ENCODE measurements at places on chromosomes 16 and 17. TPM values are rescaled to one million over a fixed set of nuclear protein-coding genes. Genes with fewer than 3 reads are reported as not detected.

- no peak for DNase-seq
Observed at GRCh38 chr16:88744577-88745521, 38.5 kb downstream of the CTU2 start.

The PRSS27 gene
- 0.52 TPM for total RNA-seq

DNA sequence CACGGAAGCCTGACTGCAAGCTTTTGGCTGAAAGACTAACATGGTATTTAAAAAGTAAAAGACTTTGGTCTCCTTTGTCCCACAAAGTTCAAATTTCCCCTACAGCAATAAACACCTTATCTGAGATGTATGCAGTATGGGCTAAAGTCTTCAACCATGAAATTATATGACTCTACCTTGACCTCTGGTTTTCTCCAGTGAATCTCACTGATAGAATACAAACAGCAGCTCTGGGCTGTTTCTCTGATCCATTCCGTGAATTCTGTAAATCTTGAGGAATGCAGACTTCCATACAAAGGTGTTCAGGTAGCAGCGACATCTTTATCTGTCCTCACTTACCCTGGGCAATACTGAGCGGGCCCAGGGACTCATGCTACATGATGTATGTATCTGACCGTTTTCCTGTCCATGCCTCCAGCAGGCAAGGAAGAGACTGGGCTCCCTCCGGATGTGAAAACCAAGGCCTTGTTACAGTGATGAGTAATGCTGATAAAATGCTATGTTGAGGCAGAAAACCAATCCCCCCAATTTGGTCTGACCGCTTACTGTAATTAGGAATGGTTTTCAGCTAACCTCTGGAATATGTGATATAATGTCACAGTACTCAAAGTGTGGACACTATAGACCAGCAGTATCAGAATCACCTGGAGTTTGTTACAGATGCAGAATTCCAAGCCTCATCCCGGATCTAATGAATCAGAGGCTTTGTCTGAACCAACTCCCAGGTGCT, 589.8 kb downstream of the HS3ST4 start:
- DNase-seq, result no peak

DNA sequence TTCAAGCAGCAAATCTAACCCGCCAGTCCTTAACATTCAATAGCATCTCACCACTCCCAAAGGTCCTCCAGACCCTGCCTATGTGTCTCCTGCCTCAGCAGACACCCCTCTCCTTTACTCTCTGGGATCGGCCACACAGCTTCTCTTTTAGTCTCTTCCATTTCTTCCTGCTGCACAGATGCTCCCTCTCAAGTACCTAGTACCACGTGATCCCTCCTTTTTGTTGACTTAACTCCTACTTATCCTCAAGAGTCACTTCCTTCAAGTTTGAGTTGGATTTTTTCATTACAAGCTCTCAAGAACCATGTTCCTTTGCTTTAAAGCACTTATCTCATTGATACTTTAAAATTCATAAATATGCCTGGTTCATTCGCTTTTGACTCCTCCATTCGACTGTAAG, 24.9 kb downstream of the AMFR start:
- DNase-seq, result no peak

GRCh38 chr17:7497228-7497627, 13.1 kb downstream of the POLR2A start:
- no peak for DNase-seq

DNA sequence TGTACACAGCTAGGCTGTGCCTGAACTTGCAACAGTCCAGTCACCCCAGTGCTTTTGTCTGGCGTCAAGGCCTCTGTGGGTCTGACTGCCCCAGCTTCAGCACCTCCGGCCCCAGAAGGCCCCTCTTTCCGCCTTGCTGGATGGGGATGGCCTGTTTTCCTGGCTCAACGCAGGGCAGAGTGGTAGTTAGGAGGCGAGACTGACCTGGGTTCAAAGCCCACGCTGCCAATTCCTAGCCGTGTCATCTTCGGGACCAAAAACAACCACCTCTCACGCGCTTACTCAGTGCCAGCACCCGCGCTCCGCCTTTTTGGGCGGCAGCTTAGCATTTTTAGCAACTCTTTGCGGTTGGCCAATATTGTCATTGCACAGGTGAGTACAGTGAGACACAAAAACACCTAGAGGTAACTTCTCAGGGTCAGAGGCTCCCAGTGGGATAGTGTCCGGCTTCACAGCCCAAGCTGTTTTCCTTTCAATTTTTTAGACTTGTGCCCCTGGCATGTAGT, 4.6 kb downstream of the MYBBP1A start:
- DNase-seq, result no peak

DNA sequence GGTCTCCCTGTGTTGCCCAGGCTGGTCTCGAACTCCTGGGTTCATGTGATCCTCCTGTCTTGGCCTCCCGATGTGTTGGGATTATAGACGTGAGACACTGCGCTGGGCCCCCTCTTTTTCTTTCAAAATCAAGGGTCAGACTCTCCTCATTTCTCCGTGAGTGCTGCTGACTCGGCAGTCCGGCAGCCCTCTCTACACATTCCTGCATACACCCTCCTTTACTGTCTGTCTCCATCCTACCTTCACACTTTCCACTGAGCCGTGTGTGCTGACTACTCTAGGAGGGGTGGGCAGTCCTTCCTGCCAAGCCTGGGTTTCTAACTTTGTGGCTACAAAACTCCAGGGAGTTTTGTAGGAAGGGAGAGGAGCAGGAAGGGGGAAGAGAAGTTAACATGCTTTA, 195.2 kb downstream of the PARN start:
- DNase-seq, result no peak

DNA sequence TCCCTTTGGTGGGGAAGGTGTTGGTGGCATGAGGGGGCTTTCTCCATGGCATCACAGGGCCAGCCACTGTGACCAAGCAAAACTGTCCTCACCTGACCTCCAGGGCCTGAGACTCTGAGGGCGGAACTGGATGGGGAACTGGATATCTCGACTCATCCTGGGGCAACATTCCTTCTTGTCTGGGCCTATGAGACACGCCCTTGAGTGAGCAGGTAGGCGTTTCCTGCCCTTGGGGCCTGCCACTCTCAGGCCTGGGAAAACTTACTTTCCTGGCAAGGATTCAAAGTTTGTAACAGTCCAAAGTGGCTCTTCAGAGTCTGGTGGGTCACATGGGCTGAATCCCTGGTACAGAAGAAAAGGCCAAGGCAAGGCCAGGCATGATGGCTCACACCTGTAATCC, 9.6 kb downstream of the MT1X start:
- peak; percentile 59 for DNase-seq

DNA sequence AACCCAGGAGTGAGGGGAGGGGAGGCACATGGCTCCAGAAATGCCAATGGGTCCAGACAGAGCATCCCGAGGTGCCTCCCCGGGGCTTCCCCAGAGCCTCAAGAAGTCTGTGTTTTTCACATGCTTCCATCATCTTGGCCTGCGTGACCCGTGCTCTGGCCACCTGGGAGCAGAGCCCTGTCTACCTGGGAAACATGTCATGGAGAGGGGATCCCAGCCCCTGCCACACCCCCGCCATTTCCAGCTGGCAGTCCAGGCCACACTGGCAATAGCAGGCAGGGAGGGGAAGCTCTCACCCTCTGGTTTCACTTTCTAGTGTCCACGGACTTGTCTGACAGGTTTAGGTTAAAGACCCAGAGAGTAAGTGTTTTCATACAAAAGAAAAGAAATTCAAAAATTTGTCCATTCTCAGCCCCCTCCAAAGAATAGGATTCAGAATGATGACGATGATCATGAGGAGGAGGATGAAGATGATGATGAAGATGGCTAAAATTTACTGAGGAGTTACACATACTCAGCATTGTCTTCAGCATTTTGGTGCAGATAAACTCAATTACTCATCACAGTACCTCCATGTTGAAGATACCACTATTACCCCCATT, 9.0 kb downstream of the SMIM5 start:
- peak; percentile 50 for DNase-seq

The SCRN2 gene
- 35.4 TPM for total RNA-seq

GRCh38 chr16:71855937-71856662, 10.3 kb downstream of the ATXN1L start:
- no peak for DNase-seq

The FOXF1 gene
- total RNA-seq, result 31.0 TPM

DNA sequence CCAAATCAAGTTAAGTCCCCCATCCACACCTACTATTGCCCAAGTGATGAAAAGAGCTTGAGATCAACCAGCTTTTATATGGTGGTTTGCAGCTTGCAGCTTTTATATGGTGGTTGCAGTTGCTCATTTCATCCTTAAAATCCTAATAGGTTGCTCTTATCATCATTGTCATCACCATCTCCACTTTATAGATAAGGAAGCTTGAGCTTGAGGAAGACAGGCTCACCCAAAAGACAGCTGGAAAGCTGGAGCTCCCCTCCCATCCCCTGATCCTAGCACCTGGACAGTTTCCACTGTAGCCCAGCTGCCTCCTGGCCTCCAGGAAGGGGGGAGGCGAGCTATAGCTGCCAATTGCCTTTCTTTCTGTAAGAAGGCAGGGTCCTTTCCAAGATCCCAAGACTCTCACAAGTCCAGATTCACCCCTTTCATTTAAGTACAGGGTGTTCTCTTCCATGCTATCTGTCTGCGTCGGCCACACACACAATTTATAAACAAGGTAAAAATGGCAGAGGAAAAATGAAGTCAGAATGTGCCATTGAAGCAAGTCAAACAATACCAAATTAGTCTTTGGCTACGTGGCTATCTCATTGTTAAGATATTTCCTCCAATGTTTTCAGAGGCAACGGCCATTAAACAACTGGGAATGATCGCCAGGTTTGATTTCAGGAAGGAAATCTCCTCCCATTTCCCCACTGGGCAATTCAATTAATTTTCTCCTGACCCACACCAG, 63.3 kb downstream of the PECAM1 start:
- DNase-seq, result no peak

- DNase-seq, result no peak
Observed at GRCh38 chr17:78005452-78006171, 47.1 kb downstream of the TNRC6C start.

The PERCC1 gene
- not detected for total RNA-seq

GRCh38 chr17:58412961-58413586, 4.3 kb downstream of the RNF43 start:
- DNase-seq, result no peak

- no peak for DNase-seq
Observed at GRCh38 chr16:4775005-4775404, 8.0 kb upstream of the ZNF500 start.

The KCNH4 gene
- 0.06 TPM for total RNA-seq

The TSC2 gene
- 185 TPM for total RNA-seq

The SSTR5 gene
- 5.8 TPM for total RNA-seq

GRCh38 chr17:8922451-8922850, 43.1 kb downstream of the PIK3R5 start:
- DNase-seq, result no peak

GRCh38 chr17:9668517-9668916, 23.2 kb downstream of the USP43 start:
- no peak for DNase-seq

The KRT13 gene
- total RNA-seq, result 0.40 TPM

The GUCY2D gene
- 0.63 TPM for total RNA-seq

DNA sequence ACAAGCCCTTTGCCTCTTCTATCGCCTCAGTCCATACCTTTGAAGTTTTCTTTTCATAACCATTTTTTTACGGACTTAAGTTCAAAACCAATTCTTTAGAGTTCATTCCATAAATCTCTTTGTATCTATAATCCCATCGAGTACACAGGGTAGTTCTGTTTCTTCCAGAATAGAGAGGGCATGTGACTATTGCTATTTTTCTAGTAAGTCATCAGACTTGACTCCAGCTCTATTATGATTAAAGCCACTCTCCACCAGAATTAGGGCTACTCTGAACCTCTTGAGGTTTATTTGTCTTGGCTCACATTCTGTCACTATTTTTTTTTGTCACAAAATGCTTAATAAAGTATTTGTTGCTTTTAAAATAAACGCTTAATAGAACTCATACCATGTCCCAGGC, 191.9 kb upstream of the AXIN2 start:
- no peak for DNase-seq

DNA sequence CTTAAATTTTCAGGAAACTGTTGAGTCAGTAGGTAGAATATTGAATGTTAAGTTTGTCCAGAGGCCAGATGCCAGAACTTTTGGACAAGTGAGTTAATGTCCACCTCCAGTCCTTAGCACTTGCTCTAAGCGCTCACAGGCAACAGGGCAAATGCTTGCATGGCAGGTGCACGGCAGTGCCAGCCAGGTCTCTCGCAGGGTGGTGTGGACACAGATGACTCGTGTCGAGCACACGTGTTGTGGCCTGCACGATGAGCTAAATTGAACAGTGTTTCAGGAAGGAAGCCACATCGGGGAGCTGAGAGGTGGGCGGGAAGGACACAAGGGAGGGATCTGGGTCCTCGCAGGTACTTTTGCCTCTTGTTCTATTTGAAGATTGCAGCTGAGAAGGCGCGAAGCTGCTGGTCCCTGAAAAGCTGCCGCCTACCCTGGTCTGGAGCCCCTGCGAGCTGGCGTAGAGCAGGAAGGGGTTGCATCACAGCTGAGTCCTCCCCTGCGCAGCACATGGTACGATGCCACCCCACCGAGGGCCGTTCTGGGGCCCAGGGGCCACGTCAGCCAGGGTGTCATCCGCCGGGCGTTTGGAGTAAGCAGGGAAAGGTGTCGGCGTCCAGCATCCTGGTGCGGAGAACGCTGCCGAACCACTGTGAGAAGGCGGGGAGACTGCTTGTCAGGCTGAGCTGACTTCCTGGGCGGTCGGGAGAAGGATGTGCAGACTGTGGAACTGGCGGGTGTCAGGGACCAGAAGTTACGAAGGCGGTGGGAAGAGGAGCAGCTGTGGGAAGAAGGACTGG, 6.3 kb downstream of the RAB40C start:
- DNase-seq, result peak; percentile 41

DNA sequence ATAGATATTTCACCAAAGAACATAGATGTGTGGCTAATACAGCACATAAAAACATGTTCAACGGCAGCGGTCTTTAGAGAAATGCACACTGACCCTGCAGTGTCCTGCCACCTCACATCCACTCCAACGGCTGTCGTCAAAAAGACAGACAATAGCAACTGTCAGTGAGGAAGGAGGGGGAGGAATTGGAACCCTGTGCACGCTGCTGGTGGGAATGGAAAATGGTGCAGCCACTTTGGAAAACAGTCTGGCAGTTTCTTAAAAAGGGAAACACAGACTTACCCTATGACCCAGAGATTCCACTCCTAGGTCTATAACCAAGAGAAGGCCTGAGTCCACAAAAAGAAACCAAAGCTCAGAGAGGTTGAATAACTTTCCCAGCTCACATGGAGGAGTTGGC, 7.7 kb downstream of the CEP295NL start:
- DNase-seq, result no peak

GRCh38 chr16:77881355-77882030, 93.1 kb downstream of the VAT1L start:
- DNase-seq, result no peak

DNA sequence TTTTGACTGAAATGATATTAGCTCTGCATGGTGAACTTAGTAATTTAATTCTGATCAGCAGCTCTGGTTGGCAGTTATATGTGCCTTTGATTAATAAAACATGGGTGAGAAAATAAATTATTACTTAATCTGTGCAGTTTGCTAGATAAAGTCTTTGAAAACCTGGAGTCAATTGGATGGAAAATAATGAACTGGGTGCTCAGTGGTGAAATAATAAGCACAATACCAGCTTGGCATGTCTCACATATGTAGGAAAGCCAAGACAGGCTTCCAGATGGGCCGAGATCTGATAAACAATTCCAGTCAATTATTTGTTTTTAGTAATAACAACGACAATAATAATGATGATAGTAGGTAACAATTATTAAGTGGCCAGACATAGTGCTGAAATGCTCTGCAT, 326.7 kb downstream of the CDH13 start:
- no peak for DNase-seq

GRCh38 chr16:2155977-2156848, 631 bp downstream of the TRAF7 start:
- no peak for DNase-seq

GRCh38 chr17:44220213-44221083, 973 bp upstream of the UBTF start:
- peak; percentile 46 for DNase-seq

GRCh38 chr17:2613089-2613808, 19.8 kb downstream of the PAFAH1B1 start:
- no peak for DNase-seq
